Renal cortex interstitium (tissue), 15 donors: ENCODE measurements at places on chromosomes 3 and 15. TPM values are rescaled to one million over a fixed set of nuclear protein-coding genes. Genes with fewer than 3 reads are reported as not detected.

ACOX2 gene
- polyA plus RNA-seq = 43.8 TPM

P2RY1 gene
- polyA plus RNA-seq = 2.9 TPM

PLXNB1 gene
- polyA plus RNA-seq = 190 TPM

CTXN2 gene
- polyA plus RNA-seq = 0.09 TPM

TRPC1 gene
- polyA plus RNA-seq = 12.3 TPM

MUSTN1 gene
- polyA plus RNA-seq = 0.79 TPM

ADAM10 gene
- 243 TPM for polyA plus RNA-seq
